NAMALWA (cell line): ENCODE measurements at places on chromosomes 3 and 15.

DNA sequence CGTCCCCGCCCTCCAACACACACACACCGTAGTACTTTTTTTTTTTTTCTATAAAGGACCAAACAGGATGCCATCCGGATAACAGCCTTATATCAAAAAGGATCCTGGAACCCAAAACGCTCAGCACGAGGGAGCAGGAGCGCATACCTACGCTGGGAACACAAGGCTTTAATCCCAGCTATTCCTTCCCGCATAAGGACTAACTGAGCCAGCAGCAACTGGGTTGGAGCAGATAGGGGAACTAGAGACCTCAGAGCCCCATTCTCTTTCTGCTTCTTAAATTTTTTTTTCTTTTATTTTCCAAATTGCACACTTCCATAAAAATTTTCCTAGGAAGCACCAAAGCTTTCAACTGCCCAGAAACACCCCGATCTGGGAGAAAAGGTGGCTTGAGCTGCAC, 1.3 kb downstream of the TRANK1 start:
- DNase-seq: no peak

DNA sequence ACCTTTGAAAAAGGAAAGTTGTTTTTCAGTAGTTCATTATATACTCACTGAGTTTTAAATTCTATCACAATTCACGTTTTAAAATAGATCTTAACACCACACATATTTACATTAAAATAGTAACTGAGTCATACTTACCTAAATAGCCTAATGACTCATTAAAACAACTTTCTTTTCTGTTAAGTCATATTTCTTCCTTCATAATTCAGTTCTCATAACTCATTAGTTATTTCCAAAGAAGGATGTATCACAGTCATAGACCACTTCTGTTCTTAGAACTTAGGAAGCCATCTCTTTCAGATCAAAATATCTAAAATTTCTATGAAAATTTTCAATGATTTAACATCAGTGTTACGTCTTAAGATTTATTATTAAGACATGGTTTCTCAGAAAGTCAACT, 885.9 kb downstream of the FHIT start:
- no peak for DNase-seq

DNA sequence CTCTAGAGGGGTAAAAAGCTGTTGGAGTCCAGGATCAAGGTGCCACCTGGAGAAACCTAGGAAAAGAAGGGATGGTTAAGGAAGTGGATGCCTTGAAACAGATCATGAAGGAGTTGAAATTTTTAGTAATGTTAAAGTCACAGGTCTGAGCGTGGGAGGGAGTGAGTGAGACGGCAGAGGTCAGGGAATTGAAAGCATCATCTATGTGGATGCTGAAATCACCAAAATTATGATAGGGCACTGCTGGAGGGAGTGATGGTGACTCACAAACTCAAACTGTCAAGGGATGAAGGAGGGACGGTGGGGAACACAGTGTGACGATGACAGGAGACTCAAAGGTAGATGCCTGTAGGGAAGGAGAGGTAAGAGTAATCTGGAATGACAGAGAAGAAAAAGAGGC, 205.7 kb downstream of the OSBPL10 start:
- no peak for DNase-seq

DNA sequence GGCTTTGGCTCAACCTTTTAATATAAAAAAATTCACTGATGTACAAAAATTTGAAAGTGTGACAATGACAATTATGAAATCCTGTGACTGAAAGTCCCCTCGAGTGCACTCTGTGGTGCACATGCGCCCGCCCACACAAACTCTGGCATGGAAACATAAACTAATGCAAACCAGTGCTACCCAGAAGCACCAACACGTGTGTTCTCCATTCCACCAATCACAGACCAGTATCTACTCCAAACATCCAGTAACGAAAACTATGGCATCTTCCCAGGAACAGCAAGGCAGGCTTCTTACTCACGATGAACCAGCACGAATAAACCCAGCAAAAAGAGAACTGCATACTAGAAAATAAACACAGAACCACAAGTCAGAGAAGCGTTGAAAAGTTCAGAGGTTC, 11.7 kb upstream of the NMB start:
- no peak for DNase-seq

DNA sequence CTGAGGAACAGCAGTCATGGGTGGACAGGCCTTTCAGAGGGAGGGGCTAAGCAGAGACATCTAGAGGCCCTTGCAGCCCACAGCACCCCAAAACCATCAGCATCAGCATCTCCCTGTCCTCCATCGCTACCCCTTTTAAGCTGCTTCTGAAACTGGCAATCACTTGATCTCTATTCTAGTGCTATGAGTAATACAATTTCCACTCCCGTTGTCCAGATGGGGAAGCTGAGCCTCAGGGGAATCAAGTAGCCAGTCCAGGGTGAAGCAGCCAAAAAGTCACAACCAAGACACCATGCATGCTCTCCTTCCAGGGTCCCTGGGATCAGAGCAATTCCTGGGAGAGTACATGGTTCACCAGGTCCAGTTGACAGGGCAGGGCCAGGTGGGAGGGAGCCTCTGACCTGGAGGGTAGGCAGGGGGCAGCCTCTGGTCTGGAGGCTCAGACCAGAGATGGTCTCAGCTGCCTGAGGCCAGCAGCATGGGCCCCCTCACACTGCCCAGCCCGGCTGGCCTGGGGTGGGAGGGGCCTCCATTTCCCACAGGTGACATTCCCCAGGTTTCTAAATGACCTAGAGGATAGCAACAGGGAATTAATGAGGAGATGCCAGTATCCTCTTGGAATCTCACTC, 30.0 kb downstream of the KLHL25 start:
- no peak for DNase-seq

DNA sequence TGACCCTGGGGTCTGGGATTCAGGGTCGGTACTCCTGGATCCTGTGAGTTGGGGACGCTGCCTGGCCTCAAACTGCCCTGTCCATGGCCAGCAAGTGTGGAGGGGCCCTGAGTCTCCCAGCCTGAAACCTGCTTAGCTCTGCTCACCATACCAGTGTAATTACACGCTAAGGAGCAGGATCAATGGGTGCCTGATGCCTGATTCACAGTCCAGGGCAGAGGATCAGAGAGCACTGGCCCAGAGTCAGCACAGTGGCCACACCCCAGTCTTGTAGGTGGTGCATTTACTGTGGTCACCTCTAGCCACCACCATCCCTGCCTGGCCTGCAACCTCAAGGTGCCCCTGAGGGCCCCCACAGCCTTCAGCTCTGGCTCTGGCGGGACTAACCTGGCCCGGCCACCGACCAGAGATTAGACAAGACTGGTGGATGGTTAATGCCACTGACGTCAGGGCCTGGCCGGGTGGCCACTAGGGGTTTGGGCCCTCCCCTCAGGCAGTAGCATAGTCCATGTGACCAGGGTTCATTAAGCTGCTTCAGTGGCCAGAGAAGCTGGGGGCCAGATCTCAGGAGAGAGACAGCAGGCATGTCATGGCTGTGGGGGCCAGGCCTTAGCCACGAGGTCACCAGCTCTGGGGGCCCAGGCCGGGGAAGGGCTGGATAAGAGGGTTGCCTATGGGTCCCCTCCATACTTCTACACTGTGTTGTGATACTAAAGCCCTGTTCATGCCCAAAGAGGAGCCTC, 3.3 kb upstream of the SLC38A3 start:
- DNase-seq: no peak

- no peak for DNase-seq
Observed at GRCh38 chr3:138400651-138401070, 33.8 kb upstream of the ESYT3 start.

DNA sequence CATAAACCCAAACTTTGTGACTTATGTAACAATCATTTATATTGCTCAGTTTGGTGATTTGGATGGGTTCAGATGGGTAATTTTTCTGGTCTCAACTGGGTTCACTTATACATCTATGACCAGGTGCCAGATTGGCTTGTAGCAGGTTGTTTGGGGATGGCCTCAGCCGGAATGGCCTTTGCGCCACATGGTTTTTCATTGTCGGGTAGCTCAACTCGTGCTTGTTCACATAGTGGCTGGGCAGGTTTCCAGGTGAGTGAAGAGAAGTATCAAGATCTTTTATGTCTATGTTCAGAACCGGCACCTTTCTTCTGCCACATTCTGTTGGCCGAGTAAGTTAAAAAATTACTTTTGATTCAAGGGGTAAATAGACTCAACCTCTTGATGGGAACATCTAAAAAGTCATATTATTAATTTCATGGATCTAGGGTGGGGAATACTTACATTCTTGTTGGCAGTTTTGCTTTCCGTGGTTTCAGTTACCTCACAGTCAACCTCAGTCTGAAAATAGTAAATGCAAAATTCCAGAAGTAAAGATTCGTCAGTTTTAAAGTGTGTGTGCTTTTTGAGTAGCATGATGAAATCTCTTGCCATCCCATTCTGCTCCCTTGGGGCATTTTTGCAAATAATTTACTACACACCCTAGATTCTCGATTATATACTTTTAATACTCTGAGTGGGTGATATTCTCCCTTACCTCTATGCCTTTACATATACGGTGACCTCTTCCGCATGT, 745.7 kb upstream of the CCDC54 start:
- DNase-seq: no peak

DNA sequence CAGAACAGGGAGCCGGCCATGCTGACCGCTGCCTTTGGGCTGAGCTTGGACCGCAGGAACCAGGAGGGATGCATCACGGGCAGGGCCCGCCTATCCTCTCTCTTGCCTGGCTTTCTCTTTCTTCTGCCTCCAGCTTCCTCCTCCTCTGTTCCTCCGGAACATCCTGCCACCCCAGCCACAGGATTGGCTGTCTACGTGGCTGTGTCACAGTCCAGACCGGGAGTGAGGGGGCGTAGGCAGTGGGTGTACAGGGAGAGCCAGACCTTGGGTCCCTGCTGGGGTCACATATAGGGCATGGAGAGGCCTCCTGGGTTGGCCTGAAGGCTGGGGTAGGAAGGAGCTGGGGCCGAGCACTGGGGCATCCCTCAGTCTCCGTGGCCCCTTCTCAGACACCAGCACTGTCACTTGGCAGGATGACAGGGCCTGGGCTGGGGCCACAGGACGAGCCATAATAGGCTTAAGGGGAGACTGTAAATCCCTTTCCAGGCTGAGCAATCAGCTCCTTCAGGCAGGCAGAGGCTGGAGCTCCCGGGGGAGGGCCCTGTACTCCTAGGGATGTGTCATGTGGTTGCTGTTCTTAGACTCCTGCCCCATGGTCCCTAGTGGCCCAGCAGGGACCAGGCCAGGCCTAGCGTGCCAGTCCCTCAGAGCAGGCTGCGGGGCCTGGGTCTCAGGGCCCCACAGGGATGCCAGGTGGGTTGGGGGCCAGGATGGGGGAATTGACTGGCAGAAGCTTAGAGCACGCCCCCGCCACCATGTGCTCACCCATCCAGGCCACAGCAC, 25.4 kb downstream of the LINGO1 start:
- no peak for DNase-seq

- no peak for DNase-seq
Observed at GRCh38 chr15:63203451-63204090, 14.2 kb downstream of the RAB8B start.

DNA sequence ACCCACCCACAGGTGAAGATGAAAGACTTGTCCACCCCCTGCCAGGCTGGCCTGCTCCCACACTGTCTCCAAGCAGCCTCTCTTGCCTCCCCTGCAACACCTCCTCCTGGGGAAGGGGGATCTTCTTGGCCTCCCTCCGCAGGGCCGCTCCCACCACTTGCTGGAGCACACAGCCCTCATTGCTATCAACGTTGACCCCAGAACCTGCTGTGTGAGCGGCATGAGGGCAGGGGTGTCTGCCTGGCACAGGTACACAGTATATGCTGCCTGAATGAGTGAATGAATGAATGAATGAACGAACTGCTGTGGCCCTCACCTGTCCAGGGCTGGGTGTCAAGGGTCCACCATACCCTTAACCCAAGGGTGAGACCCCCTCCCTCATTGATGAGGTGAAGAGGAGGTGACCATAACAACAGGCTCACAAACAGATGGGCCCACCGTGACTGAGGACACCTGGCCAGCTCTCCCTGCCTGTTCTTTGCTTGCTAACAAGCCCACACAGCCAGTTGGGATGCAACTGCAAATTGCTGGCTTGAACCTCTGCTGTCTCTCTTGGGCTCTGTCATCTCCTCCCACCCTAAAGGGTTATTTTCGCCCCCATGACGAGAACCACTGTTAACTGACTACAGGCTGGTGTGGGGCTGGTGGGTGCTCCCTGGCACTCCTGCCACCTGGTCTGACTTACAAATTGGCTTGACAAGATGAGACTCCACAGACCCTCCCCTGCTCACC, 22.5 kb downstream of the SLC41A3 start:
- no peak for DNase-seq

- DNase-seq: no peak
Observed at GRCh38 chr3:29389362-29389761, 108.5 kb downstream of the RBMS3 start.

GRCh38 chr3:28008235-28008634, 233.2 kb upstream of the CMC1 start:
- DNase-seq: peak; percentile 2

DNA sequence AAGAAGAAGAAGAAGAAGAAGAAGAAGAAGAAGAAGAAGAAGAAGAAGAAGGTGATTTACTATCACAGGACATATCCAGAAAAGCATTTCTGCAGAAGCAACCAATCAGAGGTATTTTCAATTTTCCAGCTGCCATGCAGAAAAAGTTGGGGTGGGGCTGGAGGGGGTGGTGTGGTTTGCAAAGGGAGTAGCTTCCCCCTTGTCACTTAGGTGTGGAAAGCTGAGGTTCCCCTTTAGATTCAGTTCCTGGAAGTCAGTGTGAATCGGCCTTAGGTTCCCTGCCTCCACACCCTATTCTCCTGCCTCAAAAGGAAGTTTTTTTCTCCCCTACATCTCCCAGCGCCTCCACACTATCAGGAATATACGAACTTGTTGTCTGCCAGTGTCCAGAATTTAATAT, 276.7 kb upstream of the ARRDC4 start:
- no peak for DNase-seq

DNA sequence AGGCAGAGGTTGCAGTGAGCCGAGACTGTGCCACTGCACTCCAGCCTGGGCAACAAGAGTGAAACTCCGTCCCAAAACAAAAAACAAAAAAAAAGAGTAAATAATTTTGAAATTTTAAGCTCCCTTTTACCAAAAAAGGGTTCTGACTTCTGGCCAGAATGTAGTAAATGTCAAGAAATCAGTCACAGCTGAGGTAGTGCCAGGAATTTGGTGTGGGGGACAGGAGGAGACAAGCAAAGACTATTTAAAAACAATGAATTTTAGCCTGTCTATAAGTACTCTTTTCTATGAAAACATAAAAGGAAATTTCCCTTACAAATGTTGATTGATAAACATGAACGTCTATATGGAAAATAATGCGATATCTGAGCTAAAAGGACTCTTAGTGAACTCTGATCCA, 363.7 kb downstream of the FHIT start:
- DNase-seq: no peak

DNA sequence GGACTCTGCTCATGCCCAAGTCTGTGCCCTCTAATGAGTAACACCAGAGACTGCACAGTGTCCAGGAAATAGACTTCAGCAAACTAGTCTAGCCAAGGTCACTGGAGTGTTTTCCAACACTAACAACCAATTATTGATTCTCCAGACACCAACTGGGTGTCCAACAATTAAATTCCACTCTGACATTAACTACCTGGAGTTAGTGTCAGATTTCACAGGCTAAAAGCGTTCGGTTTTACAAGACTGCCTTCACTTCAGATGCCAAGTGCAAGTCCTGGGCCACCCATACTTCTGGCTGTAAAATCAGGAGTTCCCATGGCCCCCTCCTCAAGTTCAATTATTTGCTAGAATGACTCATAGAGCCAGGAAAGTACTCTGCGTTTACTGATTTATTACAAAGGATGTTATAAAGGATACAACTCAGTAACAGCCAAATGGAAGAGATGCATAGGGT, 20.8 kb upstream of the CFAP161 start:
- no peak for DNase-seq
